Stimulated activated CD8-positive, alpha-beta memory T cell treated with anti-CD3 and anti-CD28 coated beads, Interleukin-4, amount 100 ng/mL, for 1 hour (primary cell): ENCODE measurements at places on chromosomes 3 and 15.

GRCh38 chr15:67176195-67176971 is 78.1 kb downstream of the AAGAB start:
- no peak for DNase-seq

DNA sequence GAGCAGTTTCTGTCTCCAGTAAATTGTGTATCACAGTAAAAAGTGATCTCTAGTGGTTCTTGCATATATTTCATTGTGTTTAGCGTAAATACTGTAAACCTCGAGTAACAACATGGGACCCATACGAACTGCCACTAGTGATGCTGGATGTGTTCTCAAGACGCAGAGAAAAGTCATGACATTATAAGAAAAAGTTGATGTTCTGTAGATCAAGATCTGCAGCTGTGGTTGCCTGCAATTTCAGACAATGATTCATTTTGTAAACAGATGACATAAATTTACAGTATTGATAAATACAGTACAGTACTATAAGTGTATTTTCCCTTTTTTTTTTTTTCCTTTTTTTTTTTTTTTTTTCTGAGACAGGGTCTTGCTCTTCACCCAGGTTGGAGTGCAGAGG is 100.1 kb downstream of the DPH6 start:
- DNase-seq = no peak

DNA sequence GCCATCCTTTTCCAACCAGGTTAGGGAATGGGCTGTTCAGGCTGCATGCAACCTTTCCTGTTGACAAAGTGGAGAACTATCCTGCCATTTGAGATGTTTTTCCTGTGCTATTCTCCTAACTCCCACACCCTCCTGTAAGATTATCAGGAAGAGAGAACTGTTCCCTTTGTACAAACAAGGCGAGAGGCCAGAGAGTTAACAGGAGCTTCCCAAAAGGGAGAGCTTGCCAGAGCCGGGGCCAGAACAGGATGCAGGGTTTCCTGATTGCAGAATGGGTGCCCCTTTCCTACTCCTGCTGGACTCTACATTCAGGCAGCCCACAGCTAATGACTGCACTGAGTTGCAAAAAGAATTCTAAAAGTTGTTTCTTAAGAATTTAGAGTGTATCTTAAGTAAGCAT is 17.1 kb downstream of the PML start:
- no peak for DNase-seq

- DNase-seq = no peak
Measured at GRCh38 chr15:48373821-48374451, 42.7 kb downstream of the DUT start.

- DNase-seq = no peak
Measured at GRCh38 chr3:124404621-124405020, 325.6 kb upstream of the UMPS start.

DNA sequence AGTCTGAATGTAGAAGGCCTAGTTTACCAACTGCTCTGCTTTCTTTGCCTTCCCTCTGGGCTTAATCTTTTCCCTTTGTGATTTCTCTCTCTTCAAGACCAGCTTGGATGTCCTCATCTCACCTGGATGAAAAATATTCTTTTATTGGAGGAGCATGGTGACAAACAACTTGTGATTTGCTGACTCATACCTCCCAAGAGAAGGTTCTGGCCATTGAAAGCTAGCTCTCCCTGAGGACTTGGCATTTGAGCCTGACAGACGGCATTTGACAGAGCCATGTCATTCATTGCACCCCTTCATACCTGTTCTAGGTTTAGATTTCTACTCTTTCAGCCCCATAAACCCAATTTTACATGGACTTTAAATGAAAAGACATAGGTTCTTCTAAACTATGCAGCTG is 33.3 kb downstream of the ATG7 start:
- DNase-seq = no peak

GRCh38 chr3:23549148-23549910 is 256.4 kb upstream of the UBE2E1 start:
- no peak for DNase-seq

DNA sequence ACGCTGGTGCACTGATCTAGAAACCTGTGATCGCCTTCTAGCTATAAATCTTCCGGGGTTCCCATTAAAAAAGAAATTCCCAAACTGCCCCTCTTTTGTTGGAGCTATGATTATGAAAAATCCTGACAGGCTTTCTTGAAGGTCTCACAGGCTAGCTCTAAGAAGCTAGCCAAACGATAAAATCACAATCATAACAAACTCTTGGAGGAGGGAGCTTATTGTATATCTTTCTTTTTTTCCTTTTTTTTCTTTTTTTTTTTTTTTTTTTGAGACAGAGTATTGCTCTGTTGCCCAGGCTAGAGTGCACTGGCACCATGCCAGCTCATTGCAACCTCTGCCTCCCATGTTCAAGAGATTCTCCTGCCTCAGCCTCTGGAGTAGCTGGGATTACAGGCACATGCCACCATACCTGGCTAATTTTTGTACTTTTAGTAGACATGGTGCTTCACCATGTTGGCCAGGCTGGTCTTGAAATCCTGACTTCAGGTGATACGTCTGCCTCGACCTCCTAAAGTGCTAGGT is 72.0 kb downstream of the MYO1E start:
- DNase-seq = no peak

DNA sequence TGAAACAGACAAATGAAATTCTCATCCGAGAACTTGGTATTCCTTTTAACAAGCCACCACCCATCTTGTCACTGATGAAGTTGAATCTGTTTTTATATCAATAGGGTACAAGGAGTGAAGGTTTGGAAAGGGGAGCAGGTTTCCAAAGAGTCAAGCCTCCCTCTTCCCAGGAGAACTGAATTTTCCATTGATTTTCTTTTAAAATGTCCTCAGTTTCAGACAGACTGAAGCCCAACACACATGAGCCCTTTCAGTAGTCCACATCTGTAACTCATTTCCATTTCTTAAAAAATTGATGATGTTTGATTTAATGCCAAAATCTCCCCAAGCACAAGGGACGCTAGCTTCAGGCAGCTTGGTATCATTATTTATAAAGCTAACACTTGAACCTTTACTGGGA is 187.7 kb downstream of the FOXB1 start:
- no peak for DNase-seq

- no peak for DNase-seq
Measured at GRCh38 chr3:138594935-138595610, 1.0 kb upstream of the CEP70 start.

- no peak for DNase-seq
Measured at GRCh38 chr3:21624524-21624923, 126.5 kb downstream of the ZNF385D start.

GRCh38 chr3:130828948-130829947 is 64.6 kb upstream of the ATP2C1 start:
- no peak for DNase-seq
